Activated CD4-positive, alpha-beta T cell treated with anti-CD3 and anti-CD28 coated beads, Interleukin-10, Interleukin-2, amounts not matched to agents 100 ng/mL and 50 ng/mL, durations not matched to agents 16 hours and 8 hours (primary cell): ENCODE measurements at places on chromosomes 5 and 9.

DNA sequence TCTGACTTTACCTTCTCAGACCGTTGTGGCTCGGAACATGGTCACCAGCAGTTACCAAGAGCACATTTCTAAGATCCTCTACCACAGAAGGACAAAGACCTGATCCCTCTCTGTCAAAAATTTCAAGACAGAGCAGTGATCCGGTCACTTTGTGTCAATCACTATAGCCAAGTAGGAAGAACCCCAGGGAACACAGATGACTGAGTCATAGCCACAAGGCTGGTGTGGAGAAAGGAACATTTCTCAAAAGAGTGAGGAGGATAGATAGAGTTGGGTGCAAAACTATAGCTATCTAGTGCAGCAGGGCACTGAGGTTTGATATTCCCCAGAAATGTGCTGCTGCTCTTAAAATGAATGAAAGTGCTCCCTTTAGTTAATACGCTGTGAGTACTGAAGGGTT, 130.7 kb upstream of the SMIM23 start:
- DNase-seq: no peak

- DNase-seq: peak; percentile 95
Observed at GRCh38 chr5:40578501-40579451, 100.9 kb upstream of the PTGER4 start.

GRCh38 chr9:122519376-122519775, 435 bp downstream of the OR1J4 start:
- no peak for DNase-seq

DNA sequence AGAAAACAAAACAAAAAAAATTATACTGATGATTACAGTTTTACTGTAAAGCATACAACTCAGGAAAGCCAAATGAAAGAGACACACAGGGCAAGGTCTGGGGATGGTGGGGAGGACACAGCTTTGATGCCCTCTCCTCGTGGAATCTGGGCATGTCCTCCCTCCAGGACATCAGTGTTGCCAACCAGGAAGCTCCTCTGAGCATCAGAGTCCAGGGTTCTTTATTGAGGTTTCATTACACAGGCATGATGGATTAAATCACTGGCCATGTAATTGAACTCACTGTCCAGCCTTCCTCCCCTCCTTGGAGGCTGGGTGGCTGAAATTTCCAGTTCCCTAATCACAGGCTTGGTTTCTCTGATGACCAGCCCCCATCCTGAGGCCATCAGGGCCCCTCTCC, 89.6 kb upstream of the MIER3 start:
- no peak for DNase-seq

- DNase-seq: no peak
Observed at GRCh38 chr5:36369219-36369690, 67.6 kb upstream of the RANBP3L start.

- DNase-seq: no peak
Observed at GRCh38 chr9:99828417-99829176, 6.9 kb downstream of the NR4A3 start.

- DNase-seq: no peak
Observed at GRCh38 chr5:68739752-68740151, 354.1 kb upstream of the SLC30A5 start.

GRCh38 chr5:82312373-82312856, 34.3 kb upstream of the RPS23 start:
- peak; percentile 55 for DNase-seq

DNA sequence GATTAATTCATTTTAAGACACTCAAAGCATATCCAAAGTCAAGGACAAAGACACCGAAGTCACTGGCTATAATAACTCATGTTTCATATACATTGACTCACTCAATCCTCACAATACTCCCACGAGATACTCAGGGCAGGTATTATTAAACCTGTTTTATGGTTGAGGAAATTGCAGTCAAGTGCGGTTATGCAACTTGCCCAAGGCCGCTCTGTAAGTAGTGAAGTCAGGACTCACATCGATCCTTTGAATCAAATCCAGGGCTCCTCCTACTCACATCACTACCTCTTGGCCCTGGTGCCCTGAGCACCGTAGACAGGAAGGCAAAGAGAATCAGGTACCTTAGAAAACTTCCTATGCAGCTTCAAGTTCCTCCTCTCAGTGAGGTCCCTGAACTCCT, 87.8 kb upstream of the APC start:
- no peak for DNase-seq

- DNase-seq: no peak
Observed at GRCh38 chr9:114465906-114466900, 39.1 kb downstream of the WHRN start.

DNA sequence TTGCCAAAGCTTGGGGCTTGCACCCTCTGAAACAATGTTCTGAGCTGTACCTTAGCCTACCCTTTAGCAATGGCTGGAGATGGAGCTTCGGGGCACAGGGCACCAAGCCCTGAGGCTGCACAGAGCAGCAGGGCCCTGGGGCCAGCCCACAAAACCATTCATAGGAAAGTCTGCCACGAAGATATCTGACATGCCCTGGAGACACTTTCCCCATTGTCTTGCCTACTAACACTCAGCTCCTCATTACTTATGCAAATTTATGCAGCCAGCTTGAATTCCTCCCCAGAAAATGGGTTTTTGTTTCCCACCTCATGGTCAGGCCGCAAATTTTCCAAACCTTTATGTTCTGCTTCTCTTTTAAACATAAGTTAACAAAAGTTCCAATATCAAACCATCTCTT, 105.7 kb downstream of the DTWD2 start:
- no peak for DNase-seq

DNA sequence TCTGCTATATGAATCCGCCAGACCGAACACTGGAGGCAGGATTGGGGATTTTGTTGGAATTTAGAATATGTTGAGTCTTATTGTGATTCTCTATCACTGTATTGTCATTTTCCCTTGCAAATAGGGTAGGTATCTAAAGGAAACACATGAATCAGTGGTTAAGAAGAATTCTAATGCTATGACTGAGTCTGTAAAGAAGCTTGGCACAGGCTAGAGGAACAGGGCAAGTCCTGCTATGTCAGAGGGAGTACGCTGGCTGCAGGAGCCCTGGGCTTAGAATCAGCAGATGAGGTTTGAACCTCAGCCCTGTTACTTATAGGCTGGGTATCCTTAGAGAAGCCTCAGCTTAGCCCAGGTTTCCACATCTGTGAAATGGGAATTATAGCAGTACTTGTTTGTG, 198.1 kb downstream of the NR3C1 start:
- no peak for DNase-seq

GRCh38 chr9:92717201-92718085, 47.2 kb downstream of the BICD2 start:
- DNase-seq: no peak

DNA sequence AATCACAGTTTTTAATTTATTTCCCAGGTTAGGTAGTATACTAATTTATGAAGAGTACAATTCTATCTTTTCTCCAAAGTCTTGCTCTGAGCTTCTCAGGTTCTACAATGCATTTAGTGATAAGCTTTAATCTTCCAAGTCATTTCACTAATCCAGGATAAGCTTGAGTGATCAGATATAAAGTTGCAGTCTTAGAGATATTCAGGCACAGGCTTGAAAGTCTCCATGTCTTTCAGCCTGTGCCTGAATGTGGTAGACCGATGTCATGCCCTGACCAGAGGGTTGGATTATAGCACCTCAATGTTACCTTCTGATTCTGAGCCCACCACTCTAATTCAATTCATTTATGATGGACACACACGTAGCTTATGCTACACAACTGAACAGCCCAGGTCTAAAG, 3.2 kb downstream of the CRHBP start:
- no peak for DNase-seq

DNA sequence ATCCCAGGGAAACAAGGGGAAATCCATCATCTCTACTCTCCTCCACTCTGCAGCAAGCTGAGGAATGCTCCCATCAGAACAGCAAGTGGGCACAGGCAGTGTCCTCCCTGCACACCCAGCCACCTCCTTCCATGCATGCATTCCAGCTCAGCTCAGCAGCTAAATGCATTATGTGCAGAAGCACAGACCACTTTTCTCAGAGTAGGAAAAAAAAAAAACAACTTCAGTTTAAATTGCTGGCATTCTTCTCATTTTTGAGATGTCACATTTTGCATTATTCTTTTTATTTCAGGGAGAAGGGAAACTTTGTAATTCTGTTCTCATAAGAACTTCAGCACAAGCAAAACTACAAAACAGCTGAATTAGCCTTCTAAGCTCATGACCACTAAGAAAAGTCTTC, 312.2 kb downstream of the SEMA5A start:
- DNase-seq: no peak

DNA sequence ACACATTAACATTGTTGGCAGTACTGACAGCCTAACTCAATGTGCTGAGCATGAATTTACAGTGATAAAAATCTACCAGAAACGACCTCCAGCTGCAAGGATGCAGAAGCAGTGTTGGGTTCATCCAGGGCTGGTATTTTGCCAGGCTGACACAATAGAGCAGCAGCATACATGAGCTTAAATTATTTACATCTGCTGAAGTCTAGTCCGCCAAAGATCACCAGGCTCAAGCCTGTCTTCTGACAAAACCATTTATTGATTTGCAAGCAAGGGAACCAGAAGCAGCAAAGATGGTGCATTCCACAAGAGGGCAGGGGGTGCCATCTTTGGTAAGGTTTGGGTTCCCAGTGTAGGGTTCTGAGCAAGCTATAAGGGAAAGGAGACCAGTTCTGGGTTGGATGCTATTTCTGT, 8.7 kb upstream of the C5orf34 start:
- no peak for DNase-seq

DNA sequence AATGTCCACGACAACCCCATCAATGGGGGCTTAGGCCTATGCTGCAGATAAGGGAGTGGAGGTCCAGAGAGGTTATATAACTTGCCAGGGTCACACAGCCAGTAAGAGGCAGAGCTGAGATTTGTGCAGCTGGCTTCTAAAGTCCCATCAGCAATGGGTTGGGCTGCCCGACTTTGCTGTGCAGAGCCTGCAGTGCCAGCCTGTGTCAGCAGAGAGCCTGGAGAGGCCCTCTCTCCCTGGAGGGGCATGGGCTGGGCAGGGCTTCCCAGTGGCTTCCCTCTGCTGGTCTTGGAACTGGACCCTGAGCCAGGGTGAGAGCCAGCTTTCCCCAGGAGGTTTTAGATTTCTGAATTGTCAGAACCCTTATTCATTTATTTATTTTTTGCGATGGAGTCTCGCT, 77.2 kb upstream of the RAPGEF1 start:
- DNase-seq: no peak

DNA sequence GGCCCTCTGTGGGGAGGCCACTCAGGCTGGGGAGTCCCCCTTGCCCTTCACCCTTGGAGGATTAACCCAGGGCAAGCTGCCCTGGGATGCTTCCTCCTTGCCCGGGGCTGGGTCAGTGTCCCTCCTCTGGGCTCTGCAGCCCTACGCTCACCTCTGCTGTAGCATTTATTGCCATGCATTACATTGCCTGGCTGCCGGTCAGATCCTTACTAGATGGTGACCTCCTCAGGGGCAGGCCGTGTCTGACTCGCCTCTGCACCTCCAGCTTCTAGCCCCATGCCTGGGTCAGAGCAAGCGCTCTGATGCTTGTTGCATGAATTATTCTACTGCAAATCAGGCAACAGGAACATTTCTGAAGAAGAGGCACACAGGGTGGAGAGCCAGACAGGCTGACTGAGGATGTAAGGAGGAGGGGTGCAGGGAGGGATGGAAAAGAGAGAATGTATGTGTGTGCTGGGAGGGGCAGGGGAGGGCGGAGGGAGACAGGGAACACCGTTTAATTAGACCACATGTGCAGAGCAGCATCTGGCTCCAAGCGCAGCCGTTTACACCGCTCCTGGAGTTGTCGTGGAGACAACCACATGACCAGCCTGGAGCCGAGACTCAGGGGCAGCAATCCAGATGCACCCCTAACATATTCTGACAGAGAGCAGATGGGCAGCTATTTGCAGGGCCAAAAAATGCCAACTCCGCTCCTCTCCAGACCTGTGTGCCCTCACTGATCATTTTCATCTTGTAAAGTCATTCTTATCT, 117.0 kb downstream of the CRB2 start:
- no peak for DNase-seq

DNA sequence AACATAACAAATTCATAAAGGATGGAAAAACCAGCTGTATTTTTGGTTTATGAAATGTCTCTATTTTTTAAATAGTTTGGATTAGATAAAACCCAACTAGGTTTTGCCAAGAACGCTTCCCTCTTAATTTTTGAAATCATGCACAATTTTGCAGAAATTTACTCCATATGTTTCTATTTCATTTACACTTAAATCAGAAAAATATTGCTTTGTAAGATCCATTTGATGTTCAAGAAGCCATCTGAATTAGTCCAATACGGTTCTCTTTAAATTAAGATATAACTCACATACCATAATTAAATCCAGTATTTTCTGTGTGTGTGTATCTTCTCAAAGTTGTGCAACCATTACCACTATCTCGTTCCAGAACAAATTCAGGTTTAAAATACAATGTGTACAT, 78.6 kb upstream of the FBXL7 start:
- DNase-seq: no peak

DNA sequence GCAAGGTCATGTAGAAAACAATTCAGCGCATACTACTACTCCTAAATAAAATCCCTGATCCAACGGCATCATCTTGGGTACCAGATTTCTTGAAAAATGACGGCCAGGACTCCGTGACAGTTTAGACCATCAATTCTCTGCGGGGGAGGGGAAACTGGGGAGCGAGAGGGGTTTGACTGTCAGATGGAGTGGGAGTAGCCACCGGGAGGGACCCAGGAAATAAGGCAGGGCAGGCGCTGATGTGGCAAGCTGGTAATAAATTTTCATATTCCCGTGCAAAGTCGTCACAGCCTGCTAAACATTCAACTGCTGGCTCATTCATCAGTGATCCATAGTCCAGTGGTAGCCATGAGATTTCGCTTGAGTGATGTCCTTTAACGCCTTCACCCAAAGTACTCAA, 457 bp upstream of the CDH18 start:
- no peak for DNase-seq

- DNase-seq: no peak
Observed at GRCh38 chr5:125160787-125161502, 414.5 kb upstream of the ZNF608 start.

- no peak for DNase-seq
Observed at GRCh38 chr9:118401546-118401945, 697.3 kb downstream of the TLR4 start.

GRCh38 chr9:127124111-127124531, 1.7 kb upstream of the ANGPTL2 start:
- DNase-seq: no peak

DNA sequence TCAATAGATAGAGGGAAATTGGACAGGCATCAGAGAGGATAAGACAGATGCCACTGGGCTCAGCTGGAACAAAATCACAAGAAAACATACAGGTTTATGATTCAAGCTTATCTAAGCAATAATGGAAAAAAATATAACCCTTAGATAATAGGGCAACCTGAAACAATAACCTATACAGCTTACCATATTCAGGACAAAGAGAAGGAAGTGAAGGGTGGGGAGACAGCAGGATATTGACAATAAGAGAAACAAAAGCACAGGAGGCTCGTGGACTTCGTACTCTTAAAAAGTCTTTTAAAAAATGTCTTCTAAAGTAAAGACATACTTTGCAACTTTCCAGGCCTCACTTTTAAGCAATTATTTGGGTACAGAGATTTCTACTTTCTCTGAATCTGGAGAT, 225.3 kb downstream of the NTRK2 start:
- no peak for DNase-seq

- no peak for DNase-seq
Observed at GRCh38 chr5:5183189-5183699, 43.1 kb downstream of the ADAMTS16 start.
